ENCODE measurements at places on chromosomes 6 and 20.
A peak's percentile ranks its signal among the peaks of the same experiment; 100 is the strongest.

- peaks cover 56% of the 10 kb centered on the region for H3K4me1 ChIP-seq
- peaks cover 8% of the 10 kb centered on the region for H3K36me3 ChIP-seq
- no peak overlapping the region for H3K27ac ChIP-seq
- H3K4me3 ChIP-seq = no peak overlapping the region
- no peaks in the 10 kb centered on the region for H3K27me3 ChIP-seq
- DNase-seq = no peak
Observed at GRCh38 chr6:149035766-149036165, 281.7 kb upstream of the TAB2 start.

DNA sequence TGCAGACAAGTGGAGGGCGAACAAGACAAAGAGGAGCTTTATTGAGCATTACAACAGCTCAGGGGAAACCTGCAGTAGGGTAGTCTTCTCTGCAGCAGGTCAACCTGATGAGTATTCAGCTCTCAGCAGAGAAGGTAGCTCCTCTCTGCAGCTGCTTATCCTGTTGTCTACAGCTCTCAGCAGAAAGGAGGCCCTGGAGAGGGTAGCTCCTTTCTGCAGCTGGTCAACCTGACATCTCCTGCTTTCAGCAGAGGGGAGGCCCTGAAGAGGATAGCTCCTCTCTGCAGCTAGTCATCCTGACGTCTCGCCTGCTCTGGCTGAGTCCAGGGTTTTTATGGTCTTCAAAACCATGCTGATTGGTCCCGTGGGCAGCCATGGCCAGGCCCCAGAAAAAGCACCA, 113.6 kb downstream of the CD24 start:
- no peak overlapping the region for H3K27ac ChIP-seq
- no peaks in the 10 kb centered on the region for H3K4me1 ChIP-seq
- peaks cover 61% of the 10 kb centered on the region for H3K36me3 ChIP-seq

GRCh38 chr6:37648465-37649330, 49.0 kb downstream of the MDGA1 start:
- H3K4me3 ChIP-seq = peak overlapping the region; percentile 58
- no peaks in the 10 kb centered on the region for H3K36me3 ChIP-seq
- DNase-seq = peak; percentile 99
- no peak overlapping the region for H3K27ac ChIP-seq
- H3K27me3 ChIP-seq = peaks cover 72% of the 10 kb centered on the region

DNA sequence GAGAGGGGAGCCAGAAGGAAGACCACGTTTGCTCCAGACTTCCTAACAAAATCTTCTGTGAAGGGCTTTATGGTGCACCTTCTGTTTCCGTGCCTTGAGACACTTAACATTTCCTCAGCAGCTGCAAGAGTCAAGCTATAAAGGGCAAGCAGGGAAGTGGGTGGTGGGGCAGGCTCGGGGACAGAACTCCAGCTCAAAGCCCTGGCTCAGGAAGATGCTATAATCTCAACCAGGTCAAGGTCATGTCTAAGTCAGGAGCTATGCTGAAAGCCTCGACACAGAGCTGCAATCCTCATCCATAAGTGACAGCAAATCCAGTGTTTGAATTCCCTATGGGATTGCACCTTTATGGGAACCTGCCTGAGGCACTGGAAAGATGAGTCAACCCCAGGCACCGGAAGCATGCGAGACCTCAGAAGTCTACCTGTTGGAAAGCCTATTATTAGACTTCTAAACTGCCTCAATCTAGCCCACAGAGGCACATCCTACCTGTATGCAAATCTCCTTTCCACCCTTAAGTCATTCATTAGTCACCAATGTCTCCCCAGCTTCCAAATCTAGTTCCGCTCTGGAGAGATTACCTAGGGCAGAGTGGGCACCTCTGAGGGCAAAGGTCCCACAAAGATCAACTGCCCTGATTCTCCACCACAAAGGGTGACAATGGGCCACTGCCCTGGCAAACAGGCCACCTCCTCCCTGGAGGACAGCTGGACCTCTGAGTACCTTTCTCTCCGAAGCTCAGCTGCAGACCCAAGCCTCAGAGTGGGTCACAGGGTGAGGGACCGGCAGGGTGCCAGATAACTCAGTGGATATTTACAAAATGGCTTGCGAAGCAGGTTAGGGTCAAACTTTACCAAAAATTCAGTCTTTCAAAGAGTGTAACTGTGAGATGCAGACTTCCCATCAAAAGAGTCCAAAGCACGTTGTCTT, 287.0 kb downstream of the CDC5L start:
- H3K4me3 ChIP-seq = no peak overlapping the region
- DNase-seq = no peak
- no peak overlapping the region for H3K27ac ChIP-seq
- no peaks in the 10 kb centered on the region for H3K36me3 ChIP-seq
- peaks cover 44% of the 10 kb centered on the region for H3K4me1 ChIP-seq
- H3K27me3 ChIP-seq = no peaks in the 10 kb centered on the region

GRCh38 chr20:56988446-56988845, 278.0 kb downstream of the BMP7 start:
- no peak for DNase-seq
- peaks cover 11% of the 10 kb centered on the region for H3K36me3 ChIP-seq
- no peak overlapping the region for H3K27ac ChIP-seq
- no peak overlapping the region for H3K4me3 ChIP-seq

DNA sequence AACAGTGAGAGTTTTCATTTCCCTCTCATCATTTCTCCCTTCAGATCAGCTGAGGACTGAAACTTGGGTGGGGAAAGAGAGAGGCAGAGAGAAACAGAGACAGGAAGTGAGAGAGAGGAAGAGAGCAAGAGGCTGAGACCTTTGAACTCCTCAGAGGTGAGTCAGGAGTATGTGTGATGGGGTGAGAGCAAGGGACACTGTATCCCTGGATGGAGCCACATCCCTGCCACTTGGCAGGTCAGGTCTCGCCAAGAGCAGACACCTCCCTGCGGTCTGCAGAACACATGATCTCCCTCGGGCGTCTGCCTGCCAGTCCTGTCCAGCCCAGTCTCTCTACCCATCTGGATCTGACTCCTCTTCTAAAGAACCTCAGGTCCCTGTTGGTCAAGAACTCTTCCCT, 62.7 kb upstream of the SYNDIG1 start:
- H3K4me3 ChIP-seq = no peak overlapping the region
- no peaks in the 10 kb centered on the region for H3K36me3 ChIP-seq
- H3K4me1 ChIP-seq = no peaks in the 10 kb centered on the region
- DNase-seq = no peak
- peaks cover 11% of the 10 kb centered on the region for H3K27me3 ChIP-seq

GRCh38 chr20:62429455-62430310, 2.3 kb upstream of the RBBP8NL start:
- H3K27ac ChIP-seq = no peak overlapping the region
- no peaks in the 10 kb centered on the region for H3K27me3 ChIP-seq
- no peak overlapping the region for H3K4me3 ChIP-seq
- no peak for DNase-seq
- no peaks in the 10 kb centered on the region for H3K36me3 ChIP-seq
- H3K4me1 ChIP-seq = peaks cover 40% of the 10 kb centered on the region

DNA sequence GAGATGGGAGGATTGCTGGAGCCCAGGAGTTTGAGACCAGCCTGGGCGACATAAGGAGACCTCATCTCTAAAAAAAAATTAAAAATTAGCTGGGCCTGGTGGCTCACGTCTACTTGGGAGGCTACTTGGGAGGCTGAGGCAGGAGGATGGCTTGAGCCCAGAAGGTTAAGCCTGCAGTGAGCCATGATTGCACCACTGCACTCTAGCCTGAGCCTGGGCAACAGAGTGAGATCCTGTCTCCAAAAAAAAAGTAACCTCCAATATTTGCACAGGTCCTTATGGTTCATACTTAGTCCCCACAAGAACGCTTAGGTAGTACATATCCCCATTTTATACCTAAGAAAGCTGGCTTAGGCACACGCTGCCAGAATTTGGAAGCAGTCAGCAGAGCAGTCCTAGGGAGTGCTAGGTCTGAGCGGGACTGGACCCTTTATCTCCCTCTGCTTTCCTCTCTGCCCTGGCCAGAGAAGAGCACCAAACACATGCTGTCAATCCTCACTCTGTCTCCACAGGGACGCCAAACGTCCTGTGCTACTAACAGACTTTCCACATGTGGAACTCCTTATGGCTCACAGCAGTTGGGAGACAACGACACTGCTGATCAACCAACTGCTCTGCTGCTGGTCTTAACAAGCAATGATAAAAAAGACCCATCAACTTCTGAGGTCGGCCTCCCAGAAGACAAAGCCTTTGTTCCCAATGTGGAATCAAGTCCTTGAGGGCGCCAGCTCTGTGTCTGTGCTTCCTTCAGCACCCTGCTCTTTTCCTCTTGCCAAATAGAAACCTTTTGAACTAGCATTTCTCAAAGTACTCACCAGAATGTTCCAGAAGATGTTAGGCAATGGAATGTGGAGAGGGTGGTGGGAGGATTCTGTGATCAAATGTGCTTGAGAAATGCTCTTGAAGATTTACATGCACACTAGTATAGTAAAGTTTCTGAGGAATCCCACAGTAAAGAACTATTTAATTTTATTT, 226.3 kb upstream of the DTNBP1 start:
- H3K4me3 ChIP-seq = no peak overlapping the region
- peaks cover 9% of the 10 kb centered on the region for H3K4me1 ChIP-seq
- H3K36me3 ChIP-seq = peaks cover 2% of the 10 kb centered on the region
- no peak for DNase-seq

DNA sequence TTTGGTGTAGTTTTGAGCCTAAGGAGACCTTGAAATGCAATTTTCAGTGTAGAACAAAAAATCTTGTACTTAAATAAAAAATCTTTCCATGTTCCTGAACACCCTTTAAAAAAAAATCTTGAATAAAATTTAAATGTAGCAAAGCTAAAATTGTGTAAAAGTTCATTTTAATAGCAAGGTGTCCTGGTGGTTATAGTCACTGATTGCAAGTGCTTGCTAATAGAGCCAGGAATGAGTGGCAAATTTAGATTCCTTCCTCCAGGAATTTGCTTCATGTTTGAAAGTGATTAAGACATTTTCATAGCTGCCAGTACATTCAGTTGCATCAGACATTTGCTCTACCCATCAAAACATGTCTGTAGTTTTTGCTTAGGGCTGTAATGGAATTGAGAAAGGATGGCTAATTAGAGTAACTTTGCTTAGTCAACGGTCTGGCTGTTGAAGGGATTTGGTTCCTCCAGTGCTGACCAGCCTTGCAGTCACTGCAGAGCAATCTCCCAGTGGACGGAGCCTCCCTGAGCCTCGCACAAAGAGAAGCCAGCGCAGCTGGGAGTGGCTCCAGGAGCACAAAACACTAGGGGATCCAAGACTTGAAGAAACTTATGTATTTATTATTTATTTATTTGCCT, 36.5 kb downstream of the AKAP12 start:
- no peak for DNase-seq
- peaks cover 25% of the 10 kb centered on the region for H3K4me1 ChIP-seq
- H3K27me3 ChIP-seq = no peaks in the 10 kb centered on the region
- no peak overlapping the region for H3K4me3 ChIP-seq
- H3K27ac ChIP-seq = no peak overlapping the region

- DNase-seq = no peak
- H3K4me1 ChIP-seq = peaks cover 4% of the 10 kb centered on the region
- no peak overlapping the region for H3K4me3 ChIP-seq
- H3K27me3 ChIP-seq = no peaks in the 10 kb centered on the region
- H3K27ac ChIP-seq = peak overlapping the region; percentile 21
Observed at GRCh38 chr6:89749918-89750317, 69.7 kb downstream of the MDN1 start.

- H3K4me1 ChIP-seq = peaks cover 40% of the 10 kb centered on the region
- peak overlapping the region; percentile 15 for H3K27ac ChIP-seq
Observed at GRCh38 chr20:61442075-61442670, 190.1 kb downstream of the CDH4 start.

GRCh38 chr6:14727494-14728395, 518.1 kb upstream of the JARID2 start:
- no peak for DNase-seq
- H3K4me3 ChIP-seq = no peak overlapping the region
- peaks cover 3% of the 10 kb centered on the region for H3K36me3 ChIP-seq
- no peak overlapping the region for H3K27ac ChIP-seq
- peaks cover 40% of the 10 kb centered on the region for H3K4me1 ChIP-seq

DNA sequence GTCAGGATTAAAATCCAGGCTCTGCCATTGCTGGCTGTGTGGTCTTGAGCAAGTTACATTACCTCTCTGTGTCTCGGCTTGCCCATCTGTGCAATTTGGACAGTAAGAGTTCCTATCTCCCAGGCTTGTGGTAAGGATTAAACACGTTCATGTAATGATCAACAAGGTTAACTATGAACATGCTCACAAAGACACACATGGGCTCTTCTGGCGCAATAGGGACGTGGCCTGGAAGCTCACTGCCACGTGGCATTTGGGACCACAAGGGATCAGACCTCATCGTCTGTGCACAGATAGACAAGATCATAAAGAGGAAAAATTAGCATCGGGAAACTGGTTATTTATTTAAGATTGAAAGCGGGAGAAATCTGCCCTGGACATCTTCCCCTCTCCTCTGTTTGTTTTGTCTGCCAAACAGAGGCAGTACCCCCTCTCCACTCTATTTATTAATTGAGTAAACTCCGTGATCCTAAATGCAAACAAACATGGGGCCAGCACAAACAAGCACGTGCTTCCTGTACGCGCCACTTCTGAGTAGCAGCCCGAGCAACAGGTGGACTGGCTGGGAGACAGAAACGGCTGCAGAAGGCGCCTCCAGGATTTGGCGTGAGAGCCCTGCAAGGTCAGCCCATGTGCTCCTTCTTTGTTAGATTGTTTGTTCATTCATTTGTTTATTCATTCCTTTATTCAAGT, 95.0 kb downstream of the CDH26 start:
- H3K4me1 ChIP-seq = peaks cover 8% of the 10 kb centered on the region
- H3K36me3 ChIP-seq = no peaks in the 10 kb centered on the region
- H3K4me3 ChIP-seq = no peak overlapping the region
- no peak for DNase-seq
- no peak overlapping the region for H3K27ac ChIP-seq
- H3K27me3 ChIP-seq = peaks cover 6% of the 10 kb centered on the region

GRCh38 chr6:130906736-130907381, 79.7 kb downstream of the SMLR1 start:
- peaks cover 20% of the 10 kb centered on the region for H3K4me1 ChIP-seq
- no peak overlapping the region for H3K27ac ChIP-seq
- peaks cover 11% of the 10 kb centered on the region for H3K36me3 ChIP-seq
- no peak overlapping the region for H3K4me3 ChIP-seq
- H3K27me3 ChIP-seq = no peaks in the 10 kb centered on the region

GRCh38 chr6:112008482-112008881, 45.4 kb upstream of the CCN6 start:
- H3K4me1 ChIP-seq = 0 out of 2 replicates have a peak, but pooled peaks cover 3% of the 10 kb centered on the region
- no peak for DNase-seq
- peaks cover 2% of the 10 kb centered on the region for H3K27me3 ChIP-seq
- no peak overlapping the region for H3K27ac ChIP-seq
- H3K4me3 ChIP-seq = no peak overlapping the region

DNA sequence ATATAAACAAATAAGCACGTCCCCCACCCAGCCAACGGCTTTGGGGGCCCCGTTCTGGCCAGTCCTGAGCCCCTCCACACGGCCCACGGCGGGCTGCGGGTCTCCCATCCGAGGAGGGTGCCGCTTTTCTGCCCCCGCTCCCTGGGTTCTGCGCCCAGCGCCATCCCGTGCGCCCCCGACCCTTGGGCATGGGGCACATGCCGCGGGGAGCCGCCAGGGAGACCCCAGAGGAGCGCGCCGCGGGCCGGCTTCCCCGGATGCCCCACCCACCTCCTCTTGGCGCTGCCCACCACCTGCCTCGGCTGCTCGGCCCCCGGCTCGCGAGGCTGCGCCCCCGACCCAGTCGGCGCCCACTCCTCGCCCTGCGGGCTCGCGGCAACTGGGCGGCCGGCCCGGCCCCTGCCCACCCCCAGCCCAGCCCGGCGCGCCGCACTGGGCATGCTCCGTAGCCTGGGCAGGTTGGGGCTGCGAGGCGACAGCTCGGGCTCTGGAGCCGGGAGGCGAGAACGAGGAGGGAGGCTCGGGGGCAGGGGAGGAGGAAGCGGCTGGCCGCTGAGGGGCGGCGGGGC, 570 bp upstream of the PLCB4 start:
- no peaks in the 10 kb centered on the region for H3K36me3 ChIP-seq
- peak; percentile 70 for DNase-seq
- peaks cover 45% of the 10 kb centered on the region for H3K4me1 ChIP-seq
- H3K27me3 ChIP-seq = no peaks in the 10 kb centered on the region

GRCh38 chr6:79784395-79784753, 153.2 kb downstream of the SH3BGRL2 start:
- no peak for DNase-seq
- H3K36me3 ChIP-seq = no peaks in the 10 kb centered on the region
- H3K4me1 ChIP-seq = no peaks in the 10 kb centered on the region
